ENCODE measurements at places on chromosomes 16 and 17.

GRCh38 chr17:79650283-79650682, 39.4 kb upstream of the RBFOX3 start:
- DNase-seq: no peak

- DNase-seq: no peak
Measured at GRCh38 chr17:17363638-17364337, 60.6 kb downstream of the NT5M start.

- no peak for DNase-seq
Measured at GRCh38 chr16:72002619-72003018, 2.4 kb upstream of the PKD1L3 start.

DNA sequence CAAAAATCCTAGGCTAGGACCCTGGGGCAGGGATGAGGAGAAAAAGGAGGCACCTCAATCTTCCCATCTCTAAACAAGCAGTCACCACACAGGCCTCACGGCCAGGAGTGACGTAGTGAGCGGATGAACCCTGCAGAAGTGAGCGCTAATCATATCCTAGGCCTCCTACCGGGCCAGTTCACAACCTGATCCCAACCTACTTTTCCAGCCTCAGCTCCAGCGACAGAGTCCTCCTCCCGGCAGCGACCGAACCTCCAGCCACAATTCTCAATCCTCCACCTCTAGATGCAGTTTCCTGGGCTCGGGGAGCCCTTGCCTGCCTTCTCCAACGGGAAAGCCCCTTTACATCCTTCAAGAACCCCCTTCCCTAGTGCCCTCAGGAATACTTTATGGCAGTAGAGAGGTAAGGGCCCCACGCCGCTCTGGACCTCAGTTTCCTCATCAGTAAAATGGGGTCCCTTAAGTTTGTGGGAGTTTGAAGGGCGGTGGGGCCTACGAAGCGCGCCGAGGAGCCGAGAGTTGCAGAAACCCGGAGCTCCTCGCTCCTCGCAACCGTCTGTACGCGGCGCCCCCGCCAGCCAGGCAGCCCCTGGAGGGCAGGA, 1.4 kb downstream of the ZNF668 start:
- no peak for DNase-seq

GRCh38 chr17:66492561-66493005, 190.2 kb downstream of the PRKCA start:
- DNase-seq: no peak

DNA sequence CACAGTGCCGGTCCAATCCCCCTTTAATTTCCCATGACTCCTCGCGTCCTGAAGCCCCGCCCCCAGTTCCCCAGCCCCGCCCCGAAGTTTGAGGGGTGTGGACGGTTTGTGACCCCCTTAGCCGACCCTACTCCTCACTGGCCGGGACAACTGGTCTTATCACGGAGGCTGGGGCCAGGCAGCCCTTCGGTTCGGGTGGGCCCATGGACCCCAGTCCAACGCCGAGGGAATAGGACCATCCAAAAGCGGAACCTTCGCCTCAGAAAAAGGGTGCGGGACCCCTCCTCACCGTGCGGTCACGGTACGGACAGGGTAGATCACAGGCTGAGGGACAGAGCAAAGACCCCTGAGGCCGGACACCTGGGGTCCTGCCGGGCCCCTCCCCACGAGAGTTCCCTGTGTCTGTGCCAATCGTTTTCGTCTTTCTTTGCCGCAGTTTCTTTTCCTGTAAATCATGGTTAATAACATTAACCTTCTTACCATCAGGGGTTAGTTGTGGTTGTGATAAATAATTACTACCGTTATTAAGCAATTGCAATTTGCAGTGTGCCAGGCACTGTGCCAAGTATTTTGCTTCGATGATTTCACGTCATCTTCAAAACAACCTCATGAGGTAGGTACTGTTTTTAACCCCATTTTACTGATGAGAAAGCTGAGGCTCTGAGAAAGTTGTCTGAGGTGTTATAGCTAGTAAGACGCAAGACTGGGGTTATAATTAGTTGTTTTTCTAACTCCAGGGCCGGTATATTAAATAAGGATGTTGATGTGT, 543 bp downstream of the TMUB2 start:
- DNase-seq: no peak

DNA sequence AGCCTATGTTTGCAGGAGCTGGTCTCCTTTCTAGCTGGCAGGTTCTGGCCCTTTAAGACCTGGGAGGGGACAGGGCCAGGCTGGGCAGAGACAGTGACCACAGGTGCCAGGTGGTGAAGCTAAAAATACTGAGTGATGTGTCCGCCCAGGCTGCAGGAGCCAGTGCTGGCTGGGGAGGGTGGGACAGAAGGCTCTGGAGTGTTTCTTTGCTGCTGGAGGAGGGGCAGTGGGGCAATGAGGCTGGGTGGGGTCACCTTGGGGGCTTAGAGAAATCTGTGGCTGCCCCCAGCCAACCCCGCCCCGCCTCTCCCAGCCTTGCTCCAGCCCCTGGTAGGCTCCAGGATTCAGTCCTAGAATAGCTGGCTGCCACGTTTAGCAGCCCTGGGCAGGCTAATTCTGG, 30.4 kb upstream of the SBK1 start:
- no peak for DNase-seq

GRCh38 chr16:49015225-49015592, 266.4 kb downstream of the CBLN1 start:
- DNase-seq: no peak

DNA sequence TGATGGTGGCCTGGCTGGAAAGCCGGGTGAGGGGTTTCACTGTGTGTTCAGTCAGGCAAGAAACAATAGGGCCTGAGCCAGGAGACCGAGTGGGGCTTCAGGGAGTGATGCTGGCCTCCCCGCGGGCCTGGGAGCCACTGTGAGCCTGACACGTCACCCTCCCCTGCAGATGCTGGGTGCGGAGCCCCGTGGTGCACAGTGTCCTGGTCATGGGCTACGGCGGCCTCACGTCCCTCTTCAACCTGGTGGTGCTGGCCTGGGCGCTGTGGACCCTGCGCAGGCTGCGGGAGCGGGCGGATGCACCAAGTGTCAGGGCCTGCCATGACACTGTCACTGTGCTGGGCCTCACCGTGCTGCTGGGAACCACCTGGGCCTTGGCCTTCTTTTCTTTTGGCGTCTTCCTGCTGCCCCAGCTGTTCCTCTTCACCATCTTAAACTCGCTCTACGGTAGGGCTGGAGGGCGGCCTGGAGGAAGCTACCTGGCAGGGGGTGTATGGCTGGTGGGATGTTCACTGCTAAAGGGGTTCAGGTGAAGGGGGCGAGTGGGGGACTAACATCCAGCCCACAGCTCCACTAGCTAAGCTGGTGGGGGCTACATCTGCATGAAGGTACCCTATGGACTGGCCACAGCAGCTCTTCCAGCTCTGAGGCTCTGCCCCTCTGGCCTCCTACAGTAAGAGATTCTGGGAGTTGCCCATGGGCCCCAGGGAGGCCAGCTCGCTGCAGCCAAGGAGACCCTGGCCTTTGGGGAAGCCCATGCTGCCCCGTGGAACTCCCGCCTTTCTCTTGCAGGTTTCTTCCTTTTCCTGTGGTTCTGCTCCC, 32.4 kb downstream of the ADGRG5 start:
- no peak for DNase-seq

DNA sequence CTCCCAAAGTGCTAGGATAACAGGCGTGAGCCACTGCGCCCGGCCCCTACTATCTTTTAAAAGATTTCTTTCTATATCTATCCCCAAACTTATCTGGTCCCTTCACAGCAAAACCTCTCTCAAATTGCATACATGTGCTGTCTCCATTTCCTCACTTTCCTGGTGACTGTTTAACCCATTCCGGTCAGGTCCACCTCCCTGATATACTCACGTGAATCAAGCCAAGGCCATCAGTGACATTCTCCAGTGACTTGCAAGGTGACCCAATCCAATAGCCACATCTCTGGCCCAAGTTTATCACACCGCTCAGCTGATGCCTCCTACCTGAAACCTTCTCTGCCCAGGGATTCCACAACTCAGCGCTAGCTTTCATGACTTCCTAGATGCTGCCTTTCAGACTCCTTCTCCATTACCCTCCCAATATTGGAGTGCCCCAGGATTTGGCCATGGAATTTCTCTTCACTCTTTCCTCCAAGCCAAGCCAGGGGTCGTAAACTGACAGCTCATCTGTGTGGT, 1.4 kb upstream of the CTCF start:
- DNase-seq: no peak

DNA sequence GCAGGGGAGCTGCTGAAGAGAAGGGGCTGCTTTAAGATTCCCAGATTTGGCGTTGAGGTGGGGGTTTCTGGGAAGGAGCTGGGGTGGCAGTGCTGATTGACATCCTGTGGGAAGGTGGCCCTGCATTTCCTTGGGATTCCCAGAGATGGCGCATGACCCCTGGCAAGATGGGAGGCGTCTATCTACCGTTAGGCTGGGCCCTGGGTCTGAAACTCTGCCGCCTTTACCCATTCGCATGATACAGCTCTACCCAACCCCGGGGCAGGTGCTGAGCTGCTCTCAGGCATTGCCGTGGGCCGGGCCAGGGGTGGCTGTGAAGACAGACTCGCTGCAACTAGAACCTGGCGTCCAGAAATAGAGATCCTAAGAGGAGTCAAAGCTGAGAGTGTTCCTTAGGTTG, 9.9 kb upstream of the MVD start:
- DNase-seq: no peak

DNA sequence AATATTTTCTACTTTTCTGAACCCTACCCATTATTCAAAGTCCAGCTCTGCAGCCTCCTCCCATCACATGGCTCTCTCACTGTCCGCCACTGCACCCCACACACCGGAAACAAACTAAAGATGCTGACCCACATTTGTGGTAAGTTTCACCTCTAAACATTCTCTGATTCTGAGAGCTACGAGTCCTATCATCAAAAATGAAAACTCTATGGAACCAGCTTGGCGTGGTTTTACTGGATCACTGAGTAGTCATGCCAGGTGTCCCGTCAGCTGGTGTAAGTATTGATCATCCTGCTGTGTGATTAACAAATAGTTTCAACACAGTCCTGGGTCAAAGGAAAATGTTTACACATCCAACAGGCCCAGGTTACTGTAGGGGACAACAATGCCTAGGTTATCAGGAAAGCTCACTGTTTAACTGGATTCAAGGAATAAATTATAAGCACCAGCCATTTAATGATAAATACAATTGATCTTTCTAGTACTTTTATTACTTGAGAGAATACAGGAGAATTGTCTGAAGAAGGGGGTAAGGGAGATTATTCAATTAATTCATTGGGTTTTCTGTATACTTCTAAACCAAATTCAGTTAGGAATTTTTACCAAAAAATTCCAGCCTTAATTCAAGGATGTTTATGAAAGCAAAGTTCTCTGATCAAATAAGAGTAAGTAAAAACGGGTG, 33.9 kb downstream of the CYTH1 start:
- DNase-seq: no peak

DNA sequence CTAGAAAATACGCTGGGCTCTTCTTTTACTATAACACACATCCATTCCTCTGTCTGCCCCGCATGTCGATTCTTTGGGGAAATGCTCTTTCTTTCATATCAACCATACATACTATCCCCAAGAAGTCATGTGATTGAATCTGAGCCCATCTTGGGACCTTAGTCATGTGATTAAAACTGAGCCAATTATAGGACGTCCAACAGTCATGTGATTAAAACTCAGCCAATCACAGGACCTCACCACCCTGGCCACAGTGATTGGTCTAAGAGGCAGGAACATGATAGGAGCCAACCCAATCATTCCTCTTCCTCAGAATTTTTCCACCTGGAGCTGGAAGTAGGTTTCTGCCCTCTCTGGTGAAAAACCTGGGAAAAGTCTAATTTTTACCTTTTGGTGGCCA, 78.8 kb downstream of the TMEM114 start:
- no peak for DNase-seq

- DNase-seq: no peak
Measured at GRCh38 chr17:43457362-43457692, 26.4 kb upstream of the DHX8 start.

DNA sequence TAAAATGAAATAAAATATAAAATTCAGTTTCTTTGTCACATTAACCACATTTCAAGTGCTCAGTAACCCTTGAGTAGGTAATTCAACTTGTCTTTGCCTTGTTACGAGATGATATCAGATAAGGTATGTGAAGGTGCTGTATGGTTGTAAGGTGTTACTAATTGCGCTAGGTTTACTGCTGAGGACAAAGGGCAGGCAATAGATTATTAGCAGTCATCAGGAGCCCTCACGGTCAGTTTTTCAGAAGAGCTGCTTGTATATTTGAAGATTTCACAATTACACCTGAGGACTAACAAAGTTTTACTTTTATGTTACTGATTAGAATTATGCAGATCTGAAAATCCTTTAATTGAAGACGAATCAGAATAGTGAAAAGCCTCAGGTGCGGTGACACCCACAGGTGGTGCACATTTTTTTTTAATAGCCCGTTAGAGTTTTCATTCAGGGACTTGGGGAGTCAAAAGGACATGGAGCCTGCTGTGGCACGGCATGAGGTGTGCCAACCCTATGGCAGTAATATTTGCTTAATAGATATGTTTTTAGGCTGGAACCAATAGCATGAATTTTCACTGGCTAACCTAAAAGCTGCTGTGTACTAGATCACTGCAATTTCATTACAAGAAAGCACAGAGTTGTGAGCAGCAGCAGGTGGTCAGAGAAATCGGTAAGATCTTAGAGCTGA, 16.4 kb downstream of the NDEL1 start:
- no peak for DNase-seq

DNA sequence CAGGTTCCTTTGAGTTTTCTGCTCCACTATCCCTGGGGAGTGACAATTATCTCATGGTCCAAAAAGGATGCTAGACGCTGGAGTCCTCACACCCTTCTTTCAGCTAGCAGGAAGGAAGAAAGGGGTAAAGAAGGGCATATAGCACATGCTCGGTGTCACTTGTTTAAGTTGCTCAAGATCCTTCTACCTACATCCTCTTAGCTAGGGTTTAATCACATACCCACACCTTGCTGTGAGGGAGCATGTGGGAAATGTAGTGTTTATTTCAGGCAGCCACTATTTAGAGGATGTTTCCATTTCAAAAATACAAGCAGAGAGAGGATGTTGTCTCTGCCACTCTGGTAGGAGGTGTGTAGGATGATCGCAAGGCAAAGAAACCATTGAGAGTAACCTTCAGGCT, 4.5 kb downstream of the PRKCB start:
- DNase-seq: no peak

DNA sequence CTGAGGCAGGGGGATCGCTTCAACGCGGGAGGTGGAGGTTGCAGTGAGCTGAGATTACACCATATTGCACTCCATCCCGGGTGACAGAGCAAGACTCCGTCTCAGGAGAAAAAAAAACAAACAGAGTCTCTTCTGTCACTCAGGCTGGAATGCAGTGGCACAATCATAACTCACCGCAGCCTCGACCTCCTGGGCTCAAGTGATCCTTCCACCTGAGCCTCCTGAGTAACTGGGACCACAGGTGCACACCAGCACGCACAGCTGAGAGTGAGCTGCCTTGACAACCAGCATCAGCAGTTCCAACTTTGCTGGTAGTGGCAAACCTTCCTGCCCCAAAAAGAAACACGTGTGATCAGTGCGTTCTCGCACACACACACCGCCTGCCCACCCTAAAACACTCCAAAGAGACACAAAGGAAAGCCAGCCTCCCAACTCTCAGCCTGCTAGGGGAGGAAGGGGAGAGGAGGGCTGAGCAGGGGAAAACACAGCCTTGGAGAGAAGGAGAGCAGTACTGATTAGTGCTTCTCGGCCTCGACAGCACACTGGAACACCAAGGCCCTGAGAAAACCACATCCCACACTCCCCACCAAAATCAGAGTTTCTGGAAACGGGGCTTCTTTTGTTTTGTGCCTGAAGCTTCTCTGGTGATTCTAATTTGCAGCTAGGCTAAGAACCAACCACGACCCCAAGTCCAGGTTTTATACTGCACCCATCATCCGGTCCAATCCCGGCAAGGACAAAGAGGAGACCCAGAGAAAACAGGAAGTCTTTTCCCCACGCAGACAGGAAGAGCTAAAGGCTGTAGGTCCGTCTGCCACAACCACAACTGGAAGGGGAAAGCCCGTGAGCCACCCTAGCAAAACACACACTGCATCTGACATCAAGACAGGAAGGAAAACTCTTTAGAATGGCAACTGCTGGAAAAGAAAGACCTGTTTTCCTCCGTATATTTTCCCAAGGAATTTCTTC, 28.8 kb downstream of the ZCCHC14 start:
- peak; percentile 26 for DNase-seq

All from activated T-cell treated with anti-CD3 and anti-CD28 coated beads, Interleukin-2, amount 50 U/mL, for 1 hour (primary cell).